ENCODE measurements at places on chromosomes 4 and X.
A peak's percentile ranks its signal among the peaks of the same experiment; 100 is the strongest.

DNA sequence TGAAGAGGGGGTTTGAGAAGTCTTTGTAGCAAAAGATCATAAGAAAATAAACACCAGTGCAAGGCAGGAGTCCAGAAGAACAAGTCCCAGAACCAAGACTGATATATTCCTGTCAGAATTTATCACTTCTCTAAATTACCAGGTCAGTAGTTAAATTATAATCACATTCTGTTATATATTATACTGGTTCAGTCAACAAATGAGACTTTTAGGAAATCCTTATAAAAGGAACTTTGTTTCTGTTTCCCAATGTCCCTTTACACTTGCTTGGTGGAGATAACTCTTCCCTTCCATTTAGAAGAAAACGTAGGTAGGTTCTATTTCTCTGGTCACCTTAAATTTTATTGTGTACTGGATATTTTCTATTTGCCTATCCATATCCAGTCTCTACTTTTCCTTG is 21.1 kb downstream of the GBA3 start:
- DNase-seq, result no peak

DNA sequence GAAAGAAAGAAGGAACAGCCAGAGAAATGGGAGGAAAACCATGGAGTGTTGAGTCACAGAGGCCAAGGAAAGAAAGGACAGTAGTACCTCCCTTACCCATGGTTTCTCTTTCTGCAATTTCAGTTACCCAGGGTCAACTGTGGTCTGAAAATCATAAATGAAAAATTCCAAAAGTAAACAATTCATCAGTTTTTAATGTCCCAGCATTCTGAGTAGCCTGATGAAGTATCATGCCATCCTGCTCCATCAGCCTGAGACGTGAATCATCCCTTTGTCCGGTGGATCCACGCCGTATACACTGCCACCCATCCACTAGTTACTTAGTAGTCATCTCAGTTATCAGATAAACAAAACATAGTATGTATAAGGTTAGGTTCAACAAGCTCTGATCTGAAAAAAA is 114.2 kb downstream of the COMMD8 start:
- DNase-seq, result no peak

DNA sequence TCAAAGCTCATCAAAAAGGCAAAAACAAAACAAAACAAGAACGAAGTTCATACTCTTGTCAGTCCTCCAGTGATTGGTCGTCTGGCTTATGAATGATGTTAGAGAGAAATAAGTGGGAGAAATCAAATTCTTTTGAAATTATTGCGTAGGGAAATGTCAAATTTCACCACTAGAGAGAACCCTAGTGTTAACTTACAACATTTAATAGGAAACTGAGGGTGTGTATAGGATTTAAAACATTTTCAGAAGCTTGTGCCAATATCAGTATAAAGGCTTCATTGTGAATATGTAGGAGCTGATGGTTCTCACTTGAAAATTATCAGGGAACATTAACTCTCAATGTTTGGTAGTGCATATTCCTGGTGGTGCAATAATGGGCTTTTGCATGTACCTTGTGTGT is 17.4 kb downstream of the ADH6 start:
- no peak for DNase-seq

DNA sequence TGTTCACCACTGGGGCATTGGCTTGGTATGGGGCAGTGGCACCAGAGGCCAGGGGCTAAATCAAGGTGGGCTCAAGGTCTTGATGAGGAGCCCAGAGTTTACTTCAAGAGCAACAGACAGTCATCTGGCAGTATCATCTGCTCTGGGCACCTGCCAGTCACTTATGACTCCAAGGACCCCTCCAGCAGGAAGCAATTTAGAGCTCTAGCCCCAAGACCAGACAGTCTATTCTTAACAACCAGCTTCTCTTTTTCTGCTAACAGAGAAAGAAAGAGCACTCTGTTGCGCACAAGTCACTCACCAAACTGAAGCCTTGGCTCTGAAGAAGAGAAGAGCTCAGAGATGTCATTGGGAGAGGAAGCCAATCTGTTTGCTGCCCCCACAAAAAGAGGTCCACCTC is 309.2 kb downstream of the HS3ST1 start:
- no peak for DNase-seq

GRCh38 chrX:26559855-26560254 is 343.9 kb downstream of the MAGEB5 start:
- no peak for DNase-seq

- no peak for DNase-seq
Measured at GRCh38 chr4:122453384-122453995, 3.0 kb downstream of the IL2 start.

- DNase-seq, result no peak
Measured at GRCh38 chr4:8132947-8133705, 25.5 kb downstream of the ABLIM2 start.

GRCh38 chr4:24158031-24158430 is 268.2 kb upstream of the PPARGC1A start:
- no peak for DNase-seq

DNA sequence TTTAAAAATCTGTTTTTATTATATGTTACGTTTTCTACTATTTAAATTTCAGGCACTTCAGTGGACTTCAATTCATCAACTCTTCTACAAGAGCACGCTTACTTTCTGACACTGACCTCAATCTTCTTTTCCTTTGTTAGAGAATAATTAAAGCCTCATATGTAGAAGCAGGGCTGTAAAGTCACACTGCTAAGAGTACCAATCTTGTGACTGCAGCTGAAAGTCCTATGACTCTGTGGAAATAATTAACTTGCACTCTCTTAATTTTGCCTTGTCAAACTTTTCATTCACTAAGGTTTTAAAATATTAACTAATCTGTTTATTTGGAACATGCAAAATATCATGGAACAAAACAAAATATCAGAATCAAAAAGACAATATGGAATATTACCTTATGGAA is 498.1 kb downstream of the PCDH10 start:
- no peak for DNase-seq

GRCh38 chrX:47751670-47752069 is 85.0 kb upstream of the ZNF81 start:
- peak; percentile 44 for DNase-seq

- DNase-seq, result no peak
Measured at GRCh38 chr4:93780080-93780479, 48.5 kb upstream of the ATOH1 start.

- DNase-seq, result no peak
Measured at GRCh38 chr4:184937745-184938144, 80.5 kb upstream of the HELT start.

DNA sequence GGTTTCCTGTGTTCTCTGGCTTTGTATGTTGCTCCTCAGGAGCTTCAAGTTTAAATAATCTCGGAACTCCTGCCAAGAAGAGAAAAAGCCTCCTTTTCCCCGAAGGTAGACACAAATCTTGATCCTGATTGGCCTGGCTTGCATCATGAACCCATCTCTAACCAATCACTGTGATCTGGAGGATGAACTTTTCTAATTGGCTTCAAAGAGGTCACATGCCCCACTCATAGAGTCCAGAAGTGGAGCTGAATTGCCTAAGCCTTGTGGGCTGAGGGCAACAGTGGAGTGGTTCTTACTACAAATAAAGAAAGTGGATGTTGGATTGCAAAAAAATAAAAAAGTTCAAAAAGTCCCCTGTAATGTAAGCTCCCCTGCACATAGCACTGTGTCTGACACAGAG is 245.9 kb downstream of the MID1IP1 start:
- DNase-seq, result no peak

GRCh38 chr4:25900310-25900709 is 13.7 kb upstream of the SMIM20 start:
- no peak for DNase-seq

DNA sequence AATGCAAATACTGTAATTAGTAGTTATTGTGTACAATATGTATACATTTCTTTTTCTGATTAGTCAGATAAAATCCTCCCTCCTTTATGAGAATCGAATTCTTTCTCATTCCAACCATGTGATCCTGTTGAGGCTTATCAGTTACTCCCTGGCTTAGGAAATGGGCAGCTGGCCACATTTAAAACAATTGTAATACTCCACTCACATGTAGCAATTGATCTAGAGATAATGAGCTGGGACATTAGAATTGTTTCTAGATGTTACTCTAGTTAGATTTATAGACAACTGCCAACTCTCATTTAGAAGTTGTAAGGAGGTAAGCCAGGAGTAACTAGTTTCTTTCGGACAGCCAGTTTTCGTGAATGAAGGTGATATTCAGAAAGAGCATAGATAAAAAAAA is 859.3 kb upstream of the AADAT start:
- DNase-seq, result no peak

- DNase-seq, result no peak
Measured at GRCh38 chr4:119797238-119797894, 168.8 kb upstream of the PDE5A start.

GRCh38 chrX:56759736-56760409 is 30.8 kb downstream of the NBDY start:
- DNase-seq, result peak; percentile 25

DNA sequence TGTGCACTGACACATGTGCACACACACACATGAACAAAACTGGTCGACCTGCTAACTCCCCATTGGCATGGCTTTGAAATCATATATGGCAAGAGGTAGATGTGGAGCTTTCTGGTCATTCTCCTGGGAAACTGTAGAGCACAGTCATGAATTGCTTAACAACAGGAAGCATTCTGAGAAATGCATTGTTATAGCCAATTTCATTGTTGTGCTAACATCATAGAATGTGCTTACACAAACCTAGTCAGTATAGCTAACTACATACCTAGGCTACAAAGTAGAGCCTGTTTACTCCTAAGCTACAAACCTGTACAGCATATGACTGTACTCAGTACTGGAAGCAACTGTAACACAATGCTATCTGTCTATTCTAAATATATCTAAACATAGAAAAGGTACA is 134.2 kb upstream of the SH3RF1 start:
- no peak for DNase-seq

DNA sequence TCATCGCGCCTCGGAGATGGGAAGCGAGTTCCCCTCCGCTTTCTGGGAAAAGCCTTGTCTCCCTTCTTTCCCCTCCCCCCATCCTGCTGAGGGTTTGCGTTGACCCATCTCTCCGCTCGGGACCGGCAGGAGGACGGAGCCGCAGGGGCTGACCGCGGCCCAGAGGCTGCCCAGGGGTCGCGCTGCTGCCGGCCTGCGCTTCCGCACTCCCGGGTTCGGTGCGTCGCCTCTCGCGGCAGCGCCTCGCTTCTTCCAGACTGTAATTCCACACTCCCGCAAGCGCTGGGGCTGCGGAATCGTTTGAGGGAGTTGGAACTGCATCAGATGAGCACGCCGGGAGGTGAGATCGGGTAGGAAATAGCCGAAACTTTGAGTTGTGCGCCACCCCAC is 88.3 kb downstream of the BCOR start:
- DNase-seq, result no peak
